ENCODE measurements at places on chromosomes 12 and 14. TPM values are rescaled to one million over a fixed set of nuclear protein-coding genes. Genes with fewer than 3 reads are reported as not detected.

The PTPN21 gene
- total RNA-seq = 11.1 TPM

The MTRFR gene
- total RNA-seq = 26.5 TPM

- DNase-seq = no peak
Measured at GRCh38 chr14:50883827-50884197, 12.0 kb downstream of the ABHD12B start.

- DNase-seq = no peak
Measured at GRCh38 chr14:90510159-90510558, 113.3 kb downstream of the CALM1 start.

DNA sequence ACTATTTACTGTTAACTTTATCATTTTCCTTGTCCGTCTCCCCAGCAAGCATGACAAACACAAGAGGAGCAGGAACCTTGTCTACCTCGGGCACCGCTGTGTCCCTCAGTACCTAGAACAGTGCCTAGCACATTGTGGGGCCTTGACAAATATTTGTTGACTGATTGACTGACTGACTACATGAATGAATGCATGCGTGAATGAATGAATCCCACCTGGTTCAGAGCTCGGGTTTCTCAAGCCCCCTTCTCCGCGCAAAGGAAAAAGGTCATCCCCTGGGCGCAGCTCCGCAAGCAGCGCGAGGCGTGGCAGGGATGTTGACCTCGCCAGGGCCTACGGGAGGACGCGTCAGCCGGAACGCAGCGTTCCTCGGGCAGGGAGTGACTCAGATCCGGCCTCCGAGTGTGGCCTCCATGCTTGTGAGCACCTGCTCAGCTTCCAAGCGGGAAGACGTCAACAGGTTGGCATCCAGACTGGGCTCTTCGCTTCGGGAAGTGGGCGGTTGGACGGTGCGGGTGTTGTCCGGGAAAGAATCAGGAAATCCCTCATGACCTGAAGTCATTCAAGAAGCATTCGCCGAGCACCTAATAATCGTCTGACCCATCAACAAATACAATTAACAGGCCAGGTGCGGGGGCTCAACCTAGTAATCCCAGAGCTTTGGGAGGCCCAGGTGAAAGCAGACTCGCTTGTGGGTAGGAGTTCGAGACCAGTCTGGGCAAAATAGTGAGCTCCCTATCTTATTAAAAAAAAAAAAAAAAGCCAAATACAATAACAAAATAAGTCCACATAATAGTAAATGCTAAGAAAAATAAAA is 13.9 kb upstream of the UBC start:
- DNase-seq = no peak

DNA sequence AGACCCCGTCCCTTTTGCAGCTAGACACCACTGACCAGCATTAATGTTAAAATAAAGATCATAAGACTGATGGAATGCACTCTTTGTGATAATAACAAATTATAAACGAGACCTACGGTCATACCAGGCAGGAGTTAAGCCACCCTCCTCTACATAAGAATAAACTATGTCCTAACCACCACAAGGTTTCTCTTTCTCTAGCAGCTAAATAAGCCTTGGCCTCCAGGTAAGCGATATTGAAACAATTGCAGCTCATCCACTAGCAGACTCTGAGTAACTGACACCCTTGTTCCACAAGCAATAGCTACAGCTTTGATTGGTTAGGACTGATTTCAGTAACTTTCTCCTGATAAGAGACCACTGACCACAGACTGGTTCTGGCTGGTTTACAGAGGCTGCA is 144.2 kb upstream of the CCDC198 start:
- DNase-seq = no peak

GRCh38 chr14:65631040-65631439 is 218.5 kb downstream of the FUT8 start:
- no peak for DNase-seq

The PRB2 gene
- not detected for total RNA-seq

- no peak for DNase-seq
Measured at GRCh38 chr14:91009501-91010152, 50.8 kb downstream of the RPS6KA5 start.

Data from dorsolateral prefrontal cortex (tissue), 122 donors.